ENCODE measurements at places on chromosomes 2 and 18.
A peak's percentile ranks its signal among the peaks of the same experiment; 100 is the strongest.

DNA sequence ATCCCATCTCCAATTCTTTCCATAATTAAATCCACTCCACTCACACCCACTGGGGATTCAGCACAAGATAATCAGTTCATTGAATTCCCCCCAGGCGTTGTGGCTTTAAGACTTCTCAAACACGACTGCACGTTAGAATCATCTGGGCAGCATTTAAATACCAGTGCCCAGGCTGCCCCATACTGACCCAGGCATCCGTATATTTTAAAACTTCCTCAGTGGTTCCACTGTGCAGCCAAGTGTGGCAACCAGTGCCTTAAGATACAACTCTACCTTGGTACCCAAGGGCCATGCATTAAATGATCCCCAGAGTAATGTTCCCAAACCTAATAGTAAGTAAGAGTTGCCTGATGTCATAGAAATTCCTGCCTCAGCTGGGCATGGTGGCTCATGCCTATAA is 54.3 kb upstream of the BZW1 start:
- DNase-seq, result no peak

DNA sequence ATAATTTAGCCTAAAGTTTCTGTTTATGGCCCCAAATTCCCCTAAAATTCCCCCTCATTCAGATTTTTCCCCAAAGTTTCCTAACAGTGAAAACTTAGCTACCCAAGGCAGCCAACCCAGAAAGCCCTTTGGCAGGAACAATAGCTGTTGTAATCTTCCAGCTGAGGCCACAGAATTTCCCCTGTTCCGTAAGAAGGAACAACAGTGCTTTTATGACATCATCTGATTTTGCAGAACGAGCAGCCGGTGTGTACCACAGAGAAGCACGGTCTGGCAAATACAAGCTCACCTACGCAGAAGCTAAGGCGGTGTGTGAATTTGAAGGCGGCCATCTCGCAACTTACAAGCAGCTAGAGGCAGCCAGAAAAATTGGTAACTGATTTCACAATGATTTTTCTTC is 6.3 kb downstream of the TNFAIP6 start:
- no peak for DNase-seq

- DNase-seq, result no peak
Observed at GRCh38 chr2:193542762-193543161, 1348.0 kb upstream of the TMEFF2 start.

GRCh38 chr2:85717308-85718008 is 23.3 kb downstream of the GNLY start:
- DNase-seq, result peak; percentile 76

DNA sequence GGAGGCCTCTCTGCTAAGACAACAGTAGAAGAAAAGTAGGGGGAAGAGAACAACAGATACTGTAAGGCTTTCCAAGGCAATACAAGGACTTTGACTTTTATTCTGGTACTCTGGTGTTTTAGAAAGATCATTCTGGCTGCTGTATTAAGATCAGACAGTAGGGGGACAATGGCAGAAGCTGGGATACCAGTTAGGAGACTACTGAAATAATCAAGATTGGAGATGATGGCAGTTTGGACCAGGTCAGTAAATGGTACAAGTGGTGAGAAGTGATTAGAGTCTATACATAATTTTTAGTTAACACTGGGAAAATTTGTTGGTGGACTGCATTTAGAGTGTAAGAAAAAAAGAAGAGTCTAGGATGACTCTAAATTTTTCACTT is 139.7 kb downstream of the ROCK1 start:
- peak; percentile 44 for DNase-seq

DNA sequence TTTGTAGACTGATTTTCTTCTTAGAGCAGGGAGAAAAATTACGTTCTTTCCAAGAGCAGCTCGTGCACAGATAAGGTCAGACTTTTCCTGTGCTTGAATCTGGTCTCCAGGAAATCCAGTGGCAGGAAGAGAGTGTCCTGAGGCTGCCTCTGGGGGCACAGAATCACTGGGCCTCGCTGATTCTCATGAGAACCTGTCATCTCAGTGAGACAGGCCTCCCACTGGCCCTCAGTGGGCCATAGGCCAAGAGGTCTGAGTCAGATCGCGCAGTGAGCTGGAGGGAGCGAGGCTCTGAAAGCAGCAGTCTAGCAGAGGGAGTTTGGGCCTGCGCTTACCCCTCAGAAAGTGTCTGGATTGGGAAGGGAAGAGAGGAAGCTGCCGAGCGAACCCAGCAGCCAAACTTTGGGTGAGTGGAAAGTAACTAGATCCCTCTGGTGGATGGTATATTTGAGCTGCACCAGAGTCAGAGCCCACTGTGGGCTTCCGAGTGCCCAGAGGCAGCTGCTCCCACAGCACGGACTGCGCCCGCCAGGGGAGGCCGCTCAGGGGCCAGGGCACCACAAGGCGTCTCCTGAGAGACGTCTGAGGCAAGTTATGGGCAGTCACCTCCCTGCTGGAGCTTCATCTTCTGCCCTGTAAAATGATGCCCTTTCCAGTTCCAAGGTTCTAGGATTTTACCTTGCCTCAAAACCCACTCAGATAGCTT is 8.2 kb downstream of the GDF7 start:
- DNase-seq, result peak; percentile 90

- no peak for DNase-seq
Observed at GRCh38 chr2:182404975-182405561, 21.8 kb downstream of the PDE1A start.
